Left kidney (tissue), 8 donors: ENCODE measurements at places on chromosomes 6 and 20. TPM values are rescaled to one million over a fixed set of nuclear protein-coding genes. Genes with fewer than 3 reads are reported as not detected.

DNA sequence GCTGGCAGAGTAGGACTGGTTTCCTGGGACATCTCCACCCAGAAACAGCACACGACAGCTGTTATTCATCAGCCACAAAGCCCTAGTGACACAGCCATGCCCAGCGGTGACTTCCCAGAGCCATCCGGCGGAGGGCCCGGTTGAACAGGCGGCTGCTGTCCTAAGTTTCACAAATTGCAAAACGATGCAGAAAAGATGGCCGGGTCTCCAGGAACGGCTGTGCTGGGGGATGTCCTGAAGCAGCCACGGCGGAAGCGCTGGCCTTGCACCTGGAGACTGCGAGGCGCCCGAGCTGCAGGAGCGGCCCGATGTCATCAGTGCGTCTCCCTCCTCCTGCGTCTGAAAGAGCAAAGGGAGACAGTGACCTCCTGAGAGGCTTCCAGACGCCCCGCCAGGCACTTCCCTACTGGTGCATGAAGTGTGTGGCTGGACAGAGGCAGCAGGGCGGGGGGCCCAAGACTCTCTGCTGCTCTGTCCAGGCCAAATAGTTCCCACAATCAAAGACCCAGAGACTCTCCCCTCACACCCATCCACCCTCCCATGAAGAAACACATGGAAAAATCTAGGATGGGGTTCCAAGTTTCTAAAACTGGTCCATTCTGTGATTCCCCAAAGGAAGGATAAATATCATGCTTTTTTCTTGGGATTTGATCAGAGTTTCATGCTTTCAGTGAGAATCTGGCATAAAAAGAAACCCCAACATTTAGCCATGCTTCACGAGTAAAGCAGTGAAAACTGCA, 44.0 kb downstream of the SSR1 start:
- no peak for DNase-seq

Gene TBX18
- 12.5 TPM for polyA plus RNA-seq

Gene GSTA3
- polyA plus RNA-seq, result 0.52 TPM

Gene CTCFL
- 2.8 TPM for polyA plus RNA-seq

Gene VNN1
- polyA plus RNA-seq, result 0.23 TPM

Gene THBD
- 4.2 TPM for polyA plus RNA-seq

DNA sequence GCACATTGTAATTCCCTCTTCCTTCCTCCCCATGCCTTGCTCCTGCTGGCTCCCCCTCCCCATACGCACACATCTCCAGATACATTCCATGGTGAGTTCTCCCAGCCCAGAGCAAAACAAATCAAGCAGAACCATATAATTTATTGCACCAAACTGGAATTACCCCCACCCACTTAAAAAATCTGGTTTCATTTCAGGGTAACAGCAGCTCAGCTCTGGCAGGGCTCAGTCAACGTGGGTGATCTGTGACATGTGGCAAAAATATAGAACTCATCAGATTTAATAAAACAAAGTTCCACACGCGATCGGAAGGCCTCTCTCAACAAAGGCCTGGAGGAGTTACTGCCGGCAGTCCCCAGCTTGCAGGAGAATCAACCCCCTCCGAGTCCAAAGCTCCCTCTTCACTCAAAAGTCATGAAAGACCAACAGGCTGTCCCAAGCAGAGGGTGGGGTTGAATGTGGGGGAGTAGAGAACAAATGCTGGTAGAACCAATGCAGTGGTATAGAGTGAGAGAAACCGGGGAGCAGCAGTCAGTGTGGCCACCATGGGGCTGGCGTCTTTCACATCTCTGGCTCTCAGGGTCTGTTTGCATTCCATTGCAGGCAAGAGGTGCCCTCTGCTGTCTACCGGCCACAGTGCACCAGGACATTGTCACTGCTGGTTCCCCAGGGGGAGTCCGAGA, 323.3 kb upstream of the NT5E start:
- peak; percentile 55 for DNase-seq

GRCh38 chr6:11432091-11432490, 105.5 kb upstream of the TMEM170B start:
- no peak for DNase-seq

Gene MAP7
- 35.3 TPM for polyA plus RNA-seq

Gene MBOAT1
- 29.7 TPM for polyA plus RNA-seq

GRCh38 chr6:90677440-90677839, 90.6 kb upstream of the MAP3K7 start:
- no peak for DNase-seq

GRCh38 chr6:153503810-153504209, 372.7 kb upstream of the RGS17 start:
- DNase-seq, result no peak

DNA sequence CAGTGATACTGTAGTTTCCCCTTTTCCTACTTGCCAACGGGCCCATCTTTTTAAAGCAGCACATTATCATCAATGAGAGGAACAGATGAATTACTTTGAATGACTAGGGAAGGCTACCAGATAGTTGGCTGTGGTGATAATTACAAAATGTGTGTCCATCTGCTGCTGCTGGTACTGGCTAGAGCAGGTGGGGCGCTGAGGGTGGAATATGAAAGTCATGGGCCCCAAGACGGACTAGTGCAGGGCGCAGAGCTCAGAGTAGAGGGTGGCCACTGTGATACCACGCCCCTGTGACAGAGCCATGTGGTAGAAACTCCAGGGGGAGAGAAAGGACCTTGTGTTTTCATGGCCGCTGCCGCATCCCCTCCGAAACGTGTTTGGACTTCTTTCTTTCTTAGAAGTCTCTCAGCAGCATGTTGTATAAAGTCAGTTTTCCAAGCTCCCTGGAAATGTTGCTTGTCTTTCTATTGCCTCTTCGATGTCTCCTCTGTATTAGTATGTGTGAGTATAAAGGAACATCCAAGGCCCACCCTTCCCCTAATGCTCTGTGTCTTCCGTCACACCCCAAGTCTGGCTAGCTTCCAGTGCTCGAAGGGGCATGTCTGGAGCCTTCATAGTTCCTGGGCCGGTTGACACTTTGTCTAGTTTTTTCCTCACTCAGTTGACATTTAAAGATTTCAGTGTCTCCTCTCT, 88.1 kb downstream of the PPP1R14C start:
- DNase-seq, result no peak
